Prostate gland (tissue), 2 donors: ENCODE measurements at places on chromosomes 3 and 15. TPM values are rescaled to one million over a fixed set of nuclear protein-coding genes. Genes with fewer than 3 reads are reported as not detected.

DNA sequence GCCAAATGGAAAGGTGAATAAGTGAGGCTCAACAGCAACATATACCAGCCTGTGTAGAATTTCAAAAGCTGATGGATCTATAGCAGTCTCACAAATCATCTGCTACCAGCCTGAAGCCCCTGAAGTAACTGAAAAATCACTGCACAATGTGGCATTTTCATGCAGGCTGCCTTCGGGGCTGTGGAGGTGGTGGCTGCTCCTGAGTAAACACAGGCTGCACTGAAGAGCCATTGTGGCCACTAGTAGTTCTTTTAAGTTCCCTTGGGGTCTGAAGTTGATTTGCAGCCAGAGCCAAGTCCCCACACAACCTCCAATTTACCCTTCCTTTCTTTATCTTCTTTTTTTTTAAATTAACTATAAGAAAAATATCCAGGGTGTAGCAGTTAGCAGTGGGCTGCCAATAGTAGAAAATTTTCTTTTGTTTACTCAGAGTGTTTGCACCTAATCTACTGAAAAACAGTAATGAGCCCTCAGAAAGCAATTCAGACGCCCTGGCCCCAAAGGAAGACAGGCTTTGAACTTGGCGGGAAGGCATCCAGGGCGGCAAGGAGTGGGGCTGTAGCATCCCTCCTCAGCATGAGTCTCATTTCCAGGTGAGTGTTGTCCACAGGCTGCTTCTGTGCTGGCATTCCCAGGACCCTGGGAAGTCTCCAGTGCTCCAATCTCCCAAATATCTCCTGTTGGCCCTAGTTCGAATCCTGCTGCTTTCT is 13.3 kb upstream of the SUSD5 start:
- DNase-seq = no peak

IREB2 gene
- 30.5 TPM for total RNA-seq

DNA sequence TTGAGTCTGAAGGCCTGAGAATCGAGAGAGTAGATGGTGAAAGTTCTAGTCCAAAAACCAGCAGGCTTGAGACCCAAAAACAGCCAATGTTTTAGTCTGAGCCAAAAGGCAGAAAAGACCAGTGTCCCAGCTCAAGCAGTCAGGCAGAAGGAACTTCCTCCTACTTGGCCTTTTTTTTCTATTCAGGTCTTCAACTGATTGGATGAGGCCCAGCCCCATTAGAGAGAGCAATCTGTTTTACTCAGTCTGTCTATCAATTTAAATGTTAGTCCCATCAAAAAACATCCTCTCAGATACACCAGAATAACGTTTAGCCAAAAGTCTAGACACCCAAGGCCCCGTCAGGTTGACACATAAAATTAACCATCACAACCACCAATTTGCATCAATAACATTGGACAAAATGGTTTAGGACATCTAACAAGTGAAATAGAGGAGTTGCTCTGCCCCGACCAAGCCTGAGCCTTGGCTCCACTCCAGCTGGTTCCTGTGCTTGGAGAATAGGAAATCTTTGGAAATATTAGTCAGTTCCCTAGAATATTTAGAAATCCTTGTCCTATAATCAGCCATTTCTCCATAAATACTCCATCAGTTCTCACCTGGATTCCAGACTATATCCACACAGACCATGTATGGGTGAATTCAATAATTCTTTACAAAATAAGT is 51.4 kb upstream of the LIPC start:
- DNase-seq = no peak

GRCh38 chr3:129606636-129607390 is at the start of gene PLXND1:
Gene PLXND1 (minus strand): TSS chr3:129606676. CDS start chr3:129606639, 37 bp downstream.
- DNase-seq = no peak

DNA sequence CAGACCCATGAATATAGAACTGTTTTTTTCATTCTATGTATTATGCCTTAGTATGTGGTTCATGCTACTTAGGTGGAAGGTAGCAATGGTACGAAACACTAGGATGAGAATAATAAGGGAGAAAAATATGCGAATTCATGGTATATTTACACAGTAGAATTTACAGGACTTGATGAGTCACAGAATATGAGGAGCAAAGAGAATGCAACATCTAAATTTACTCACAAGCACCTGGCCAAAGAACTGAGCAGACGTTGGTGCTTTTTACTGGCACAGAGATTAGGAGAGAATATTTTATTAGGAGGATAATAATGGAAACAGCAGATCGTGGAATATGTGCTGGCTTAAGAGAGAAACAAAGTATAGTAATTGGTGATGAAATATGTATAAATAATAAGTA is 785.4 kb upstream of the ROBO1 start:
- DNase-seq = no peak
